Liver (tissue), 10 donors: ENCODE measurements at places on chromosomes 13 and 19.

DNA sequence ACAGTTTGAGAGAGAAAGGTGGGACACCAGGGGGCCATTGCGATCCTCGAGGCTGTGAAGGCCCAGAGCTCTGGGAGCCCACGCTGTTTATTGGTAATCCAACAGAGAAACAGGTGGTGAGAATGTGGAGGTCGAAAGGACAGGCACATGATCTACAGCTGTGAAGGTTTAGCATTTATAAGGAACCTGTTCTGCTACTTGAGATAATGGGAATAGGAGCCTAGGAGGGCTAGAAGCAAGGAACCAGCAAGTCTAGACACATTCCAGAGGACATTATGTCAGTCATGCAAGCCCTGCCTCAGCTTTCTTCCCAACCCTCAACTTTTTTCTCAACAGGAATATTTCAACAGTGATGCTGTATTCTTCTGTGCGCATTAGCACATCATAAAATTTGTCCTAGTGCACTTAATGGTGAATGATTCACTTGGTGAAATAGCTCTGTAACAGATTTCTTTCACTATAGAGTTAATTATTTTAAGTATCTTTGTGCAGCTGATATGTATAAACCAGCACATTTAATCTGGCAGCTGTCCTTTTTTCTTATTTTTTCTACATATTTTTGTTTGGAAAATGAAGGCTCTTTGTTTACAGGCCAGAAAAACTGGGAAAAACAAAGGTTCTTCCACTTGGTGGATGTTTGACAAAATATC lies 25.4 kb downstream of the ZNF90 start:
- no peak for DNase-seq

DNA sequence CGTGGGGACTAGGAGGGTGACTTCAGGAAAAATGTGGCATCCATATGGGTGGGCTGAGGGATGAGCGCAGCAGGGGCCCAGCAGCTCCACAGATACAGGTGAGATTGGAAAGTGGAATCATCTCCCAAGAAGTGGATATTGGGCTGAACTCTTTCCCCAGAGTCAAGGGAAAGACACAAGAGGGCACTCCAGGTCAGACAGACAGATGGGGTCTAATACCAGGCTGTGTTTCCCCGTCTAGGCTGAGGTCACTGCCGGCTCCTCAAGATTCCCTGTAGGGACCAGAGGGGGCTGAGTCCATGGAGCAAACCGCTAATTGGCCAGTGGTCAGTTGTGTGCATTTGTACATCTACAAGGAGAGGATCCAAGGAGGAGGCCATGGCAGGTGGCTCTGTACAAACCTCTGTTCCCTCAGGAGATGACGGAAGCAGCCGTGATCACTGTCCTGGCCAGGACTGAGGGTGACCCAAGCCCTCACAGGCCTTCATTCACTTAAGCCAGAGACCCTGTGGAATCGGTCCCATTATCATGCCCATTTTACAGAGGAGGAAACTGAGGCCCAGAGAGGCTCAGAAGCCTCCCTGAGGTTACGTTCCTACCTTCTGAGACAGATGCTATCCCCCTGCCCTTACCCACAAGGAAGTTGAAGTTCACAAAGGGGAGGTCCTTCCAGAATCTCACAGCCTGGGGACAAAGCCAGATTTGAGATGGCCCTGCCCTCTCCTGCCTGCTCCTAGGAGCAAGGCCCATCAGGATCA lies 14.9 kb upstream of the IGLON5 start:
- no peak for DNase-seq

DNA sequence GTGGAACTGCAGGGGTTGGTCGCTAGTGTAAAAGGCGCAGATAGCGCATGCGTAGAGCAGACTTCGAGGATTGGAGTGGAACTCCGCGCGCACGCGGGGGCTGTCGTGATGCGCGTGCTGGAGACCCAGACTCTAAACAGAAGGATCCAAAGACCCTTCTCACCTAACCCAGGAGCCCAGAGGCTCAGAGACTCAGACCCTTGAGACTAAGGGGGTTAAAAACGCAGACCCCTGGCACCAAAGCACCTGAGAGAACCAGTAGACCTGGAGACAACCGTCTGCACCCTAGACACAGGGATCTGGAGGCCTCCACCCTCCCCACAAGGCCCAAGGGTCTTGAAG lies 567 bp upstream of the CTU1 start:
- no peak for DNase-seq

GRCh38 chr13:59776924-59777690 lies 386.6 kb downstream of the DIAPH3 start:
- DNase-seq, result no peak

DNA sequence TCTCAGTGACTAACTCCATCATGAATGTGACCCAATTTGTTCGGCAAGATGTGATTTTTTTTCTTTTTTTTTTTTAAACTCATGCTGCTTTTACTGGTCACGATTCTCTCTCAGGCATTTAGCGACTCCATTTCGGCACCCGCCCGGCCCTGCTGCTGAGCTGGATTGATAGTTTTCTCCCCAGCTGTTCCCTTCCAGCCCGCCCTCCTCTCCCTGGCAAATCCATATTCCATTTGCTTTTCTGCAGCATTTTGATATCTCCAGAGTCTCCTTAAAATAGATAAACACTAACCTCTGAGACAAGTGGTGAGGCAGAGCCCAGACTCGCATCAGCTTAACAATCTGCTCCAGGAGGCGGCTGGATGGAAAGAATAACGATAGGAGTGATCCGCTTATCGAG lies 55.5 kb upstream of the KATNAL1 start:
- DNase-seq, result no peak

DNA sequence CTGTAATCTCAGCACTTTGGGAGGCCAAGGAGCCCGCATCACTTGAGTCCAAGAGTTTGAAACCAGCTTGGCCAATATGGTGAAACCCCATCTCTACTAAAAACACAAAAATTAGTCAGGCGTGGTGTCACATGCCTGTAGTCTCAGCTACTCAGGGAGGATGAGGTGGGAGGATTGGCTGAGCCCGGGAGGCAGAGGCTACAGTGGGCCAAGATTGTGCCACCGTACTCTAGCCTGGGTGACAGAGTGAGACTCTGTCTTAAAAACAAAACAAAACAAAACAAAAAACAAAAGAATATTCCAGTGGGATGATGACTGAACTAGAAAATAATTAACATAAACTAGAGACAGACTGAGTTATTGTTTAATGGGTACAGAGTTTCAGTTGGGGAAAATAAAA lies 81.7 kb upstream of the ABCC4 start:
- no peak for DNase-seq

GRCh38 chr13:49023431-49023830 lies 47.7 kb downstream of the FNDC3A start:
- no peak for DNase-seq

DNA sequence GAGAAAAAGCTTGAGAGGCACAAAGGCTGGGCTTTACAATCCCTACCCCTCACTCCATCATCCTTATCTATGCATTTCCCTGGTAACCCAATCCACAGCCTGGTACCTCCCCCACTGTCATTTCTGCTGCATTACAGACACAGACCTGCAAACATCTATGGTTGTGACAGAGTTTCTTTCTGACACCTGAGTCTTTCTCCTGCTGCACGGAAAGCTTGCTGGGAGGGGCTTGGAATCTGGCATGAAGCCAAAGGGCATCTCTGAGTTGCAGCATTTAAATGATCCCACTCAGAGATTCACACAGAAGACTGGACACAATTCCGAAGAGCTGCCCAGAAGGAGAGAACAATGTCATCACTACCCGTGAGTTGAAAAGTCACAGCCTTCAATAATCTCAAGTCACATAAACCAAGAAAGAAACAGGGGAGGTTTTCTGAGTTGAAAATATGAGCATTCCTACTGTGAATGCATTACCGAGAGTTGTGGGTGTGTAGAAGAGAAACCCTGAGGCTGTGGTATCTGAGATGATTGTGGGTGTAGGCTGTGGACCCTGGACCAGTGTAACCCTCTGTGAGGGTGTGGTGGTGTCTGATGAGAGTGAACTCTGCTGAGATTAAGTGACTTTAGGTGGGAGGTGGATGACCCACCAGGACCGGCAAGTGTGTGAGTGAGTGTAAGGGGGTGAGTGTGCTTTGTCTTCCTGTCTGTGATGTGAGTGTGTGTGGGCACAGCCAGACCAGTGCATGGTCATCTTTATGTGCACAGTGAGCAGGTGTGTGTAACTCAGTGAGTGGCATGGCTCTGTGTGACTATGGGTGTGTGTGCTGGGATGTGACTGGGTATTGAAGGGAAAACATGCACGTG lies at the start of gene LGALS14:
LGALS14 (plus strand) TSS at position 301 of the 864 bp plus-strand sequence; CDS start at position 349, 48 bp downstream.
- DNase-seq, result no peak

DNA sequence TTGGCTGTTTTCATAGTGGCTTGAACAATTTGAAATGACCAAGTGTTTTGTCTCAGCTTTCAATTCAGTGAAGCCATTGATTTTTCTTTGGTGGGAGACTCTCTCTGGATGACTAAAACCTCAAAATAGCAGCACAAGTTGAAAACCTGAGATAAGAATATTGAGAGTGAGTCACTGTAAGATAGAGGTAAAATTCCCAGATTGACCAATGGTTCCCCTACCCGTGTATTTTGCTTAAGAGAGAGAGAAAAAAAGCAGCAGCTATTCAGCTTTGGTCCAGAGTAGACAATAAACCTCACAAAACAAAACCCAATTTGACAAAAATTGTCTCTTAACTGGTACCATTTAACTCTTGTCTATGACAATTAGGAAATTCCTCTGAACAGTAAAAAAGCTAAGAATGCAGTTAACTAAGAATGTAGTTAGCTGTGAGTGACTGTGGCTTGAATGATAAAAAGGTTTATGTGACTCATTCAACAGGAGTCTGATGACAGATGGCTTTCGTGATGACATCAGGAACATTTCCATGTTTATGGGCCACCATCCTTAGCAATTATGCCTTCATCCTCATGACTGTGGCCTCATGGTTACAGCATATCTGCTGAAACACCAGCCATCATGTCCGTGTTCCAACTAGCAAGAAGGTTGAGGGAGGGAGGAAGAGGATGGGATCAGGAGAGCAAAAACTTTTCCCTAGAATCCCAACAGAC lies 356.9 kb downstream of the NDFIP2 start:
- no peak for DNase-seq

DNA sequence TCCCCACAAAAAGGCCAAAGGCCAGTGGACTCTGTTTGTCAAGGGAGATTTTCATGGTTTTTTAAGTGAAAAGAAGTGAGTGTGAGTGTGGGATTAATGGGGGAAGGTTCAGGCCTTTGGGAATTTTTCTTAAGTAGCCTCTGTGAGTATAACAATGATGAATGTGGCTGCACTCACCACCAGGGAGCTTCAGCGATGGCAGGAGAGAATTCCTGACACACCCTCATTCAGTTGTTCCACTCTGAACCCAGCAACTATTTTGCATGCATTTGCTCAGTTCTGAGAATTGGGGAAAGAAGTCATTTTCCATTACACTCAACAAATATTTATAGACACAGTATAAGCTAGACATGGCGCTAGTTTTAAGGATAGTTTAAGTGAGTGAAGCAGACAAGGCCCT lies 117.9 kb downstream of the CCNA1 start:
- no peak for DNase-seq
